ENCODE measurements at places on chromosomes 3 and 15.

DNA sequence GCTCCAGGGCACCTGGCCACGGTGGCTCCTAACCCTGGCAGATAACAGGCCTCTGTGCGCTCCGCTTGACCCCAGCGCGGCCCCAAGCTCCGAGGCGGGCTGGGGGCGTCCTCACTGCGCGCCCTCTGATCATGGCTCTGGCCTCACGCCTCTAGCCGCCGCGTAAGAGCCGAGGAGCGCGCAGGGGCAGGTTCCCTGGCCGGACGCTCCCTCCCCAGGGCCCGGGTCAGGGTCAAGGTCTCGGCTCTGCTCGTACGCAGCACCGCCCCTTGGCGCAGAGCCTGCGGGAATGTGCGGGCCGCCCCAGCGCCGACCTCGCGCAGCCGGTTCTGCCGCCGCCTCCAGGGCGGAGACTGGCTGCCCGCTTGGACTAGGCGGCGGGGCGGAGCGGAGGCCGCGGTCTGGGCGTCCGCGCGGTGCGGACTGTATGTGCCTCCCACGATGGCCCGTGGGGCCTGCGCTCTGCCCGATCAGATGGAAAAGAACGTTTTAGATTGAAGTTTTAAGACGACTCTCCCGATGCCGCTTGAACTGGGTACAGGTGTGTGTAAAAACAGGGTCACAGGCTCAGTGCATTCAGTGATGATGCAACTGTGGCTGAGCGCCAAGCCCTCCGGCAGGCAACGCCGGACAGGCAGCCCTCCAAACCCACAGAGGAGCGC is 40.8 kb downstream of the CHST14 start:
- DNase-seq, result no peak

GRCh38 chr3:134897391-134898141 is 102.5 kb downstream of the EPHB1 start:
- no peak for DNase-seq

DNA sequence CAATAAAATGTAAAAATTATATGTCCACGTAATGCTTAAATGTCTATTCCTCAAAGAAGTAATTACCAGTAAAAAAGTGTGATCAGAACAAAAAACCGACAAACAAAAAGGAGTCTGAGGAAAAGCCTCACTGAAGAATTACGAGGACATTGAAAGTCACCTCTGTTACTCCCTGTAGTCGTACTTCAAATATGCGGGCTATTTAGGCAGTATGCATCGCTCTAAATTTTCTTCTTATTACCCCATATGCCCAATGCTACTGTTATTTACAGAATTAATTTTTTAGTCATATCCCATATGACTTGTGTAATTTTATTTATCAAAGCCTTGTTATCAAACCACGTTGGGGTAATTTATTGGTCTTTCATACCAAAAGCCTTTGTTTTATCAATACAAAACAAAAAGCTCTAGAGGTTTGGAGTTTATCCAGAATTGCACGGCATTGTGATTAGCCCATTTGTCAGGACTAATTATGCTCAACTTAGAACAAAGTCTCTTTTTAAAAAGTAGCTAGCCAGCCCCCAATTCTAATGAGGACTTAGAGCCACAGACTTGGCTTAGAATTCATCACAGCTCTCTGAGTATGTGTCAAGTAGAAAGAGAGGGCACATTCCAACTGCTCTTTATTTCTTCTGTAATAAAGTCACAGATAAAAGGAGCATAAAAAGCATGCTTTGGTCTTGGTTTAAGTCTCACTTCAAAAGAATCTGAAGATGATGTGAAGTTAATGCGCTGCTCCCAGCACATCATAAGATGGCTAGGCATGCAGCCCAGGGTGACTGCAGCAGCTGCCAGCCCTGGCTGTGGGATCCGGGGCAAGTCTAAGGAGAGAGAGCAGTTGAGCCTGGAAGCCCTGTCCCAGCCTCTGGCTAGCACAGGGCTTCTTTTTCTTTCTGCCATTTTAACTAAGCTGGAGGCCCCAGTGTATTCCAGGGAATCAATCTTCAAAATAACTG is 521.0 kb downstream of the GABRG3 start:
- DNase-seq, result peak; percentile 22

DNA sequence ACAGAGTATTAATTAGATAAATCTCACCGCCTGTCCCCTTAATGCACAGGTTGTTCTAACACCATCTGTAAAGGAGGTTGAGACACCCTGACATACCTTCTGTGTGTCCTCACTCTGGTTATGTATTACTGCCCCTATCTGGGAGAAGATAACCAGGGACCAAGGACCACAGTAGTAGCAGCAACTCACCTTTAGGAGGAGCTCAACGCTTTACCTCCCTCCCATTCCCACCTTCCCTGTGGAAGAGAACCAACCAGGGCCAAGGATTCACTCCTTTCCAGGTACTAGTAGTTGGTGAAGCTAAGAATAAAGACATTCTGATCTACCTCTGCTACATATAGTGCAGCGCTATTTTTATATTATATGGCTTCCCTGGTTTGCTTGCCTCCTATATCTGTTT is 232.6 kb downstream of the MEX3B start:
- no peak for DNase-seq

DNA sequence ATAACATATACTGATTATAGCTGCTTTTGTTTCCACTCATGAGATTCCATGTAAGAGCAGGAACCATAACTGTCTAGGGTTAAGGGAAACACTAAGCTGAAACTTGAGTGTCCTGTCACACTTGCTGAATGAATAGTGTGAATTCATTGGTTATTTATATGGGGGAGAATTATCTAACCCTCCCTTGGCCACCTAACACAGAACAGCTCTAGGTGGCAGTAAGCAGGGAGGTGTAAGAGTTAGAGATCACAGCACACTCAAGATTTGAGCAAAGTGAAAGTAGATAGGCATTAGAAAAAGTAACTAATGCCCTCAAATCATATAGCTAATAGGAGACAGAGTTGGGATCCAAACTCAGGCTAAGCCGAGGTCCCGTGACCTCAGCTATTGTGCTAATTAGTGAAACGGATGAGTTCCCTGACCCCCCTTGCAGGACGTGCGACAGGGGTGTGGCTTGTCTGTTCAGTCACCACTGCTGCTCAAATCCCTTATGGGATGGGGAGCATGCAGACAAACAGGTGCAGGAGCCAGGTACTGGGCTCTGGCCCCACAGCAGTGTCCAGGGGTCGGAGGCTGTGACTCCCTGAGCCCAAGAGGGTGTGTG is 27.7 kb upstream of the ANO10 start:
- no peak for DNase-seq

All from renal cortical epithelial cell (primary cell).